ENCODE measurements at places on chromosomes 2 and 18.

DNA sequence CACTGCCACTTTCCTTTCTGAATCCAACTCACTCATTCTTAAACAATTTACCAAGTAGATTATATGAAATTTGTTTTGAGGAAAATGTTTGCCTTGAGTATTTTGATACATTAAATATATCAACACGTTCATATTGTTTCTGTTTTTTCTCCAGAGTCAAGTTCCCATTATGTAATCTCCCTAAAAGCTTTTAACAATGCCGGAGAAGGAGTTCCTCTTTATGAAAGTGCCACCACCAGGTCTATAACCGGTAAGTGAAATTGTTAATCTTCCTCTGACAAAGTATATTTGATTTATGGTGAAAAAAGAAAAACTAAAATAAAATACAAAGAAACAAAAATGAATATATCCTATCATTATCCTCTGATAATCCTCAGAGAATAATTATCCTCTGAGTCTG lies 838.6 kb downstream of the MBD2 start:
- H3K27ac ChIP-seq: no peak overlapping the region
- no peaks in the 10 kb centered on the region for H3K4me1 ChIP-seq
- no peaks in the 10 kb centered on the region for H3K27me3 ChIP-seq
- H3K4me3 ChIP-seq: no peak overlapping the region
- DNase-seq: no peak

GRCh38 chr2:89841476-89841840 lies 1150.0 kb downstream of the RPIA start:
- no peaks in the 10 kb centered on the region for H3K27me3 ChIP-seq
- H3K4me1 ChIP-seq: no peaks in the 10 kb centered on the region
- H3K36me3 ChIP-seq: peaks cover 2% of the 10 kb centered on the region
- H3K4me3 ChIP-seq: no peak overlapping the region

GRCh38 chr2:191552066-191552465 lies 125.9 kb upstream of the NABP1 start:
- DNase-seq: no peak
- peaks cover 5% of the 10 kb centered on the region for H3K4me1 ChIP-seq
- H3K36me3 ChIP-seq: no peaks in the 10 kb centered on the region
- no peak overlapping the region for H3K27ac ChIP-seq

GRCh38 chr2:129797489-129798300 lies 181.8 kb upstream of the RAB6C start:
- no peaks in the 10 kb centered on the region for H3K4me1 ChIP-seq
- DNase-seq: no peak
- no peak overlapping the region for H3K27ac ChIP-seq
- H3K4me3 ChIP-seq: no peak overlapping the region

Data from central memory CD8-positive, alpha-beta T cell (primary cell).